ENCODE measurements at places on chromosomes 2 and 18. TPM values are rescaled to one million over a fixed set of nuclear protein-coding genes. Genes with fewer than 3 reads are reported as not detected.
A peak's percentile ranks its signal among the peaks of the same experiment; 100 is the strongest.

Gene DSG1
- not detected for total RNA-seq

Gene YPEL5
- total RNA-seq: 106 TPM

Gene TSPYL6
- 0.12 TPM for total RNA-seq

Gene PAIP2B
- total RNA-seq: 5.4 TPM

Gene TMEFF2
- total RNA-seq: 0.12 TPM

Gene CLHC1
- total RNA-seq: 9.3 TPM

Gene ZAP70
- 7.5 TPM for total RNA-seq

GRCh38 chr18:36578871-36579710 lies 249.7 kb downstream of the TPGS2 start:
- H3K36me3 ChIP-seq: peaks cover 2% of the 10 kb centered on the region
- peak overlapping the region; percentile 25 for H3K27ac ChIP-seq
- no peak overlapping the region for H3K4me3 ChIP-seq

DNA sequence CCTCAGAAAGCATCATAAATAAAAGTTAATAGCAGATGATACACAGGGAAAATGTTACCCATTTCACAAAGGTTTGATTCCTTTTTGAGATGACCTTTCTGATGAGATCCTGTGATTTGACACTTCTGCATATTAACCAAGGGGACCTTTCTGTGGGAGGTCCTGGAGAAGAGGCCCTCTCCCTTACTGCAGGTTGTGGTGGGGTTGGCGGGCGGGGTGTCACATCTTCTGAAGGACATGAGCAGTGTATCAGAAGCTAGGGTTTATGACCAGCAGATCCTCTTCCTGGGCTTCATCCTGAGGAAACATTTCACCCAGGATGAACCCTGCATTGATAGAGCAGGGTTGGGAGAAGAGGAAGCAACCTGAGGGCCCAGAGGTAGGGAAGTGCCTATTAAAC lies 37.2 kb upstream of the SCLY start:
- H3K36me3 ChIP-seq: peaks cover 1% of the 10 kb centered on the region
- no peak overlapping the region for H3K27ac ChIP-seq
- H3K27me3 ChIP-seq: no peaks in the 10 kb centered on the region
- H3K4me3 ChIP-seq: no peak overlapping the region
- no peaks in the 10 kb centered on the region for H3K4me1 ChIP-seq

DNA sequence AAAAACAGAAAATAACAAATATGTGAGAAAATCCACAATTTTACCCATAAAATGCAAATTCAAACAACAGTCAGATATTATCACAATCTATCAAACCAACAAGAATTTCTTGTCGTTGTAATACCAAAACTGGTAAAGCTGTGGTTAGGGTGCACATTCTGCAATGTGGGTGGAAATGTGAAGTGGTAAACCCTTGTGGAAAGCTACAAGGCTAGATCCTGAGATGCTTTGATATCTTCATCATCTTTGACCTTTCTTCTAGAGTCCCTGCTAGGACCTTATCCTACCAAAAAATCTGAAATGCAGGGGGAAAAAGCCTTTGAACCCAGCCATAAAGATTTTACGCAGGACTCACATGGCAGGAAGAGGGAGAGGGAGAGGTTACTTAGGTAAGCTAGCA lies 17.2 kb upstream of the ATG16L1 start:
- H3K27me3 ChIP-seq: no peaks in the 10 kb centered on the region
- no peak overlapping the region for H3K27ac ChIP-seq
- H3K4me3 ChIP-seq: no peak overlapping the region
- no peaks in the 10 kb centered on the region for H3K4me1 ChIP-seq
- no peak for DNase-seq

DNA sequence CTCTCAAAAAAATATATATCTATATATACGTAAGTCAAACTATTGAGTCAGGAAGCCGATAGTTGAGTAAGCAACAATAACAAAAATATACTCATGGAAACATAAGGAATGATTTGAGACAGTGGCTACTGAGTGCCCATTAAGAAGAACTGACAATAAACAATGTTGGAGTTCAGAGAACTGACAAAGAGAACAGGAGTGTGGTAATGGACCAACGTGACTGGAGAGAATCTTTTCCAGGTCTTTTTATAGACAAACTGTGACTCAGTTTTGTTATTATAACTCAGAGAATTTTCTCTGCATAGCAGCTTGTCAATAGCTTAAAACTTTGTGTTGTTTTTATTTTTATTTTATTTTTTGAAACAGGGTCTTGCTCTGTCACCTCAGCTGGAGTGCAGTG lies 4.6 kb upstream of the GALM start:
- no peaks in the 10 kb centered on the region for H3K36me3 ChIP-seq
- no peak overlapping the region for H3K27ac ChIP-seq
- H3K27me3 ChIP-seq: no peaks in the 10 kb centered on the region
- no peak overlapping the region for H3K4me3 ChIP-seq
- H3K4me1 ChIP-seq: no peaks in the 10 kb centered on the region

- H3K4me1 ChIP-seq: no peaks in the 10 kb centered on the region
- no peak overlapping the region for H3K27ac ChIP-seq
- no peaks in the 10 kb centered on the region for H3K27me3 ChIP-seq
- peak; percentile 65 for DNase-seq
- H3K4me3 ChIP-seq: no peak overlapping the region
Observed at GRCh38 chr2:234483568-234484251, 13.2 kb downstream of the ARL4C start.

DNA sequence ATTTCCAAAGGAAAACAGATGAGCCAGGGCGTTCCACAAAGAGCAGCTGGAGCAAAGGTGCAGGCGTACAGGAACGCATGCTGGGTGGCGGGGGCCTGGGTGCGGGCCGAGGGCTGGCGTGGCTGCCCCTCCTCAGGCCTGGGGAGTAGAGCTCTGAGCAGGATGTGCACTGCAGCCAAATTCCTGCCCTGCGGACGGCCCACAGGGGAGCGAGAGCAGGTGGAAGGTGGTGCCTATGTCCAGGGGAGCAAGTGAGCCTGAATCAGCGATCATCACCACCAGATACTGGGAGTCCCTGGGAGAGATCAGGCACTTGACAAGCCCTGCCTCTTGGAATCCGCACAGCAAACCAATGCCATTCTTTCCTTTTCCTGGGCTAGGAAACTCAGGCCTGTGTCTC lies 106.3 kb downstream of the GBX2 start:
- H3K4me3 ChIP-seq: no peak overlapping the region
- no peaks in the 10 kb centered on the region for H3K4me1 ChIP-seq
- no peak overlapping the region for H3K27ac ChIP-seq
- H3K27me3 ChIP-seq: no peaks in the 10 kb centered on the region
- DNase-seq: no peak
- H3K36me3 ChIP-seq: no peaks in the 10 kb centered on the region

GRCh38 chr2:217247476-217247875 lies 387.6 kb upstream of the TNP1 start:
- no peaks in the 10 kb centered on the region for H3K36me3 ChIP-seq
- no peak overlapping the region for H3K27ac ChIP-seq
- DNase-seq: no peak
- no peaks in the 10 kb centered on the region for H3K4me1 ChIP-seq

DNA sequence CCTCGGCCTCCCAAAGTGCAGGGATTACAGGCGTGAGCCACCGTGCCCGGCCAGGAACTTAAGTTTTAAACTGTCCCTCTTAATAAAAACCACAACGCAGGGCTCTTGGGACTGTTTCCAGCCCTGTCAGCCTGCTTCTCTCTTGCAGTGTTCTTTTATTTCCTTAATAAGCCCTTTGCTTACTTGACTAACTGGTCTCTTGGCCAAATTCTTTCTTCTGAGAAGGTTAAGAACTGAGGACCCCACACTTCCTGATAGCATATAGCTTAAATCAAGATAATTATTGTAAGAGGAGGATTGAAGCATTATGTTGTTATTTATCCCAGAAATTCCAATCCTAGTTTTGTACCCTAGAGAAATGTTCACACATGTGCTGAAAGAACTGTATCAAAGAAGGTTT lies 128.2 kb upstream of the UXS1 start:
- no peaks in the 10 kb centered on the region for H3K36me3 ChIP-seq
- no peak overlapping the region for H3K4me3 ChIP-seq
- H3K4me1 ChIP-seq: no peaks in the 10 kb centered on the region
- no peak for DNase-seq
- H3K27me3 ChIP-seq: no peaks in the 10 kb centered on the region
- no peak overlapping the region for H3K27ac ChIP-seq

DNA sequence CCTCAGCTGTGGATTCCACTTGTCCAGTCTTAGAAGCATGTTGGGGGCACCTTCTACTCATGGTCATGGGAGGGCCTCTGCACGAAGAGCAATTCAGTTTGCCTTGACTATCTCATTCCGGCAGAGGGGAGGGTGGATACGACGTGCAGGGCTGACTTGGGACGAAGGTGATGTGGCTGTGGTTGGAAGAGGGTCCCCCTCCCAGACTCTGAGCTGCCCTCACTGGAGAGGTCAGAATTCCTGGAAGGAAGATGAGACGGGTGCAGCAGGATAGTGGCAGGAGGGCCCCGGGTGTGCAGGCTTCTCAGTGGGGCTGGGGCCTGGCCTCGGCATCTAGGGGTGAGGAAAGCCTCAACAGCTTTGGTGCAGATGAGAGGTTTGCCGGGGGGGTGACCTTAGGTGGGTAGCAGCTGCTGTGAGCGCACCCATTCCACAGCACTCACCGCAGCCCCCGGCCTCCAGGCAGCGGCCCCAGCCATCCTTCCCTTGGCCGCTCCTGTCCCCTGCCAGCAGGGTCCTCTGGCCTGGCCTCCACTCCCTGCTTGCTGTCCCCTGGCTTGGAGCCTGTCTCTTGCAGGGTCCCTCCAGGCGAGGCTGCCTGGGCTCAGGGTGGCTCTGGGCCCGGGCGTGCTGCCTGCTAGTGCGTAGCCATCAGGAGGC lies 3.2 kb downstream of the RNPEPL1 start:
- no peaks in the 10 kb centered on the region for H3K4me1 ChIP-seq
- no peak overlapping the region for H3K4me3 ChIP-seq
- no peak overlapping the region for H3K27ac ChIP-seq
- H3K27me3 ChIP-seq: no peaks in the 10 kb centered on the region

DNA sequence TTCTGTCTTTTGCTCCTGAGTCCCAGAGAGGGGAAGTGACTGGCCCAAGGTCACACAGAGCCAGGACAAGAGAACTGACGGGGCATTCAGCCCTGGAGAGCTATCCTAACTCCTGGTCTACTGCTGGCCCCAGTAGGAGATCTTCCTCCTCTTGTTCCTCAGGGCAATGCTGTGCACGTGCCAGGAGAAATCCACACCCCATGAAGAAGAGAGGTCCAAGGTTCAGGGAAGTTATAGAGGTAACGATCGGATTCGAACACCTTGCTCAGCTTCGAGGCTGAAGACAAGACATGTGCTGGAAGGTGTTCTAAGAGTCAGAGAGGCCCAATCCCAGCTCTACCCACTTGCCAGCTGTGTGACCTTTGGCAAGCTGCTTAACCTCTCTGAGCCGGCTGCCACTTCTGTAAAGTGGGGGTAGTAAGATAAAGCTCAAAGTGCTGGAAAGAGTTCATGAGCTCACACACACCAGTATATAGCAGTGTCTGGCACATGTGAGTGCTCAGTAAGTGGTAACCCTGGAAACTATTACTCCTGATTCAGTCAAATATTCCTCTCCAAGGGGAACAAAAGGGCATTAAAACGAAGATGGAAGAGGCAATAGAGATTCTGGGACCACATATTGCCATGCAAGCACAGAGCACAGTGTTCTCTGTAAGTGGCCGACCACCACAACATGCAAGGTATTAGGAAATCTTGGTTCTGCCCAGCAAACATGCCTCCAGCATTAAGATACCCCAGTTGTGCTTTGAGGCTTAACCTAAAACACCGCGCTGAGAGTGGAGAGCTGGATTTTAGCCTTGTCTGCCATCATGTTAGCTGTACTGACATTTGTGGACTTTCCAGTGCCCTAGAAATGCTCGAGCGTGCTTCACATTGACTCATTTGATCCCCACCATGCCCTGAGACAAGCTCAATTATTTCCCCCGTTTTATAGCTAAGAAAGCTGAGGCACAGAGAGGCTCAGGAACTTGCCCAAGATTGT lies 25.6 kb downstream of the SERTAD2 start:
- H3K36me3 ChIP-seq: no peaks in the 10 kb centered on the region
- H3K4me1 ChIP-seq: no peaks in the 10 kb centered on the region
- DNase-seq: no peak

DNA sequence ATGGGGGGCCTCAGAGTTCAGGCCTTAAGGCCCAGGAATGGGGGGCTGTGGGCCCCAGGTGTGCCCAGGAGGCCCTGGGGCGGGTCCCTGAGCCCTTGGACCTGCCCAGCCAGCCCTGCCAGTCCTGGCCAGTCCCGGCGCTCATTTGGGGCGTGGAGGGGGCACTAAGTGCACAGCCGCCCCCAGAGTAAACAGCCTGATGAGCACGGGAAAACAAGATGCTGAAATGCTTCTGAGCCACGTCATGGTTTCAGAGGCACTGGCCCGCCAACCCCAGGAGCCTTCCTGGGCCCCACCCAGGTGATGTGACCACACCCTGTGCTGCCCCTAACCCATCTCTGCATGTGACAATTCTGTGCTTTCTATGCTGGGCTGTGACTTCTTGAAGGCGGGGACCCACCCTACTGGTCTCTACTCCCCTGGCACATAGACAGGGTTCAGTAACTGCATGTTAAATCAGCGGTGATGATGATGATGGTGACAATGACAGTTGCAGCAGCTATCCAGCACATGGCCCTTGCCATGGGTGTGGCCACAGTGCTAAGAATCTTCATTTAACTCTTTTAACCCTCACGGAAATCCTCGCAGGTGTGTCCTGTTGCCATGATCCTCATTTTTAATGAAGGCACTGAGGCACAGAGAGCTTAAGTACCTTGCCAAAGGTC lies 28.1 kb upstream of the ASPRV1 start:
- DNase-seq: peak; percentile 61
- H3K4me1 ChIP-seq: no peaks in the 10 kb centered on the region
- no peaks in the 10 kb centered on the region for H3K27me3 ChIP-seq
- H3K4me3 ChIP-seq: no peak overlapping the region
- H3K36me3 ChIP-seq: peaks cover 6% of the 10 kb centered on the region

DNA sequence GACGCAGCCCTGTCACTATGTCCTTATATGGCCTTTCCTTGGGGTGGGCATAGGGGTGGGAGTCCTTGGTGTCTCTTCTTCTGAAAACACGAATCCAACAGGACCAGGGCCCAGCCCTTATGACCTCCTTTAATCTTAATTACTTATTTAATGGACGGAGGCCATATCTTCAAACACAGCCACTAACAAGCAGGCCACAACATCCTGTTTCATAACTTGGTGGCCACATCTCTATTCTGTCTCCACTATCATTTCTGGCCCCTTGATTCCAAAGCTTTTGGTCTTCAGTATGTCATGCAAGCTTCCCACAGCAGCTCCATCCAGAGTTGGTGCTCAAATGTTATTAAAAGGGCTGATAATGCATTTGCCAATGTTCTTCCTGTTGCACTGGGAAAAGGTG lies 287.3 kb upstream of the SMIM21 start:
- no peaks in the 10 kb centered on the region for H3K27me3 ChIP-seq
- H3K36me3 ChIP-seq: no peaks in the 10 kb centered on the region
- no peak for DNase-seq
- H3K4me3 ChIP-seq: no peak overlapping the region
- no peak overlapping the region for H3K27ac ChIP-seq
